ENCODE measurements at places on chromosomes 12 and 14.
A peak's percentile ranks its signal among the peaks of the same experiment; 100 is the strongest.

DNA sequence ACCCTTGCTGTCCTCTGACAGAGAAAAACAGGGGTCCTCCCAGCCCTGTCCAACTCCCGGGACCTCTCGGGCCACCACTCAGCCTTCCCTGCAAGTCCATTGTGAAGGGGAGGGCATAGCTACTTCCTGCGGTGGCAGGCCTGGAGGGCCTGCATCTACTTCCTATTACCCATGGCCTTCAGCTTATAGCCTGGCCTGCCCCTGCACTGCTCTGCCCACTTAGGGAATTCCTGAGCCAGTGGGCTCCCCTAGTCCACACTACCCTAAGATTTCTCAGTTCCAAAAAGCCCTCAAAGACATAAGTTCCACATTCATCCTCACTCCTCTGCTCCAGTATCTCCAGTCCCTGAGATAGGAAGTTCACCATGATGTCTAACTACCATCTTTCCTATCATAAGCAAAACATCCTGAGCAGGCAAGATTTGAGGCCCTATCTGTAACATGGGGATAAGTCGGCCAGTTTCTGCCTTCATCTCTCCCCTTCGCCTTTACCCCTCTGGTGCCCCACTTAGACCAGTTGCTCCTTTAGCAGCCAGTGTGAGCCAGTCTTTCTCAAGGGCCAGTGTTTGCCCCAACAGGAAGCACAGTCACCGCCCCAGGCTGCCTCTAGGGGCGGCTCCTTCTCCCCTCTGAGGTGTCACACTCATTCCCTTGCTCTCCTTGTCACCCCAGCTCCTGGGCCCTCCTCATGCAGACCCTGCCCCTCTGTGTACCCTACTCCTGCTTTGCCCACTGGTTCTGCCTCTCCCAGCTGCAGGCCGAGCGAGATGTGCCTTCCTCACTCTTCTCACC is 10.9 kb downstream of the HDAC7 start:
- no peak for DNase-seq

- DNase-seq: no peak
Observed at GRCh38 chr12:28830491-28830890, 318.6 kb upstream of the FAR2 start.

- no peak for DNase-seq
Observed at GRCh38 chr14:103657471-103657870, 28.5 kb downstream of the KLC1 start.

GRCh38 chr14:105491366-105491973 is 424 bp downstream of the TEDC1 start:
- peak; percentile 87 for DNase-seq
